ENCODE measurements at places on chromosomes 12 and 14. TPM values are rescaled to one million over a fixed set of nuclear protein-coding genes. Genes with fewer than 3 reads are reported as not detected.

DNA sequence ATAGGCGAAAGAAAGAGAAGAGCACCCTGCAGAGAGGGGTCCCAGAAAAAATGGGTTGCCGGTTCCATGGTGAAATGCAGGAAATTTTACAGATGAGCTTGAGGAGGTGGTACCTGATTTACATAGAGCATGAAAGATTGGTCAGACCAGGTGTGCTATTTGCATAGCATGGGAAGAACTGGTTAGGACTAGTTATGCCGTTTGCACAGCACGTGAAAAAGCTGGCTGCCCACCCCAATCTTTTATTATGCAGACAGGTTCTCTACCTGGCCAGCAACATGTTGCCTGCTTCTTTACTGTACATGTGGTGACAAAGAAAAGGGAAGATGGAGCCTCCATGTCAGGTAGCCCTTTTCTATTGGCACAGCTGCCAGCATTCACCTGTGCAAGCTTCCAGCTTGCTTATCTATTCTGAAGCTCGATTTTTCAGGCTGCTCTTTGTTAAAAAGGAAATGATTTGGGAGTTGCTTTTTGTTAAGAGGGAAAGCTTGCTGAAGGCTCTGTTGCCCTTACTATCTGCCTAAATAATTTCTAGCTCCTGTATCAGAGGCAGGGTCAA is 62.9 kb upstream of the ELK3 start:
- H3K27me3 ChIP-seq = peaks cover 20% of the 10 kb centered on the region
- no peak for DNase-seq
- H3K4me1 ChIP-seq = peaks cover 21% of the 10 kb centered on the region
- no peaks in the 10 kb centered on the region for H3K36me3 ChIP-seq
- H3K27ac ChIP-seq = no peak overlapping the region

- H3K4me3 ChIP-seq = no peak overlapping the region
- no peaks in the 10 kb centered on the region for H3K27me3 ChIP-seq
These were observed 33.6 kb downstream of the HMGA2 start for GRCh38 chr12:65857840-65858239.

TPH2 gene
- not detected for total RNA-seq

DNA sequence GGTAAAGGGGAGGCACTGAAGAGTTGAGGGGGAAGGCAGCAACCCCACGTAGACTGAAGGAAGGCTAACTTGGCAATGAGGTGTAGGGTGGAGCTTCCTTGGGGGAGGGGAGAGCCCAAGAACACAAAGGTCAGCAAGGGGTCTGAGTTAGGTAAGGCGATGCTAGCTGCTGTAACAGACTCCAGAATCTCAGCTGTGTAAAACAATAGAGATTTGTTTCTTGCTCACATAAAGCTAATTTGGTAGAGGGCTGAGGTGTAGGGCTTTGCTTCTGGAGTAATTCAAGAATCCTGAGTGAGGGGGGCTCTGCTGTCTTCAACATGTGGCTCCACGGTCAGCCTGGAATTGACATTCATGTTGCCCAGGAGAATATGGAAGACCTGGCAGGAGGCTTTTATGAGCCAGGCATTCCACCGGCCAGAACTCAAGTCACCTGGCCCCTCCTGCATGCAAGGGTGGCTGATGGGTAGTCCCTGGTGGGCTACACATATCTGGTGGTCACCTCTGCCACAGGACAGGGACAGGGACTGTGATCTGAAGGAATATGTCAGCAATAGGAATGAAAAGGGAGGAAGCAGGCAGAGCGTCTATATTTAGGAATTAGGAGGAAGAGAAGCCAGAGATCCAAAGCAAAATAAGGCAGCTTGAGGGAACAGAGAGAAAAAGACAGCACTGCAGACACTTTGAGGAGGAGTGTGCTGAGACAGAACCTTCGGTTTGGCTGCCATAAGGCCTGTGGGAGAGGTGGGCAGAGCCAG is 153.7 kb downstream of the ZFP36L1 start:
- no peak overlapping the region for H3K4me3 ChIP-seq
- no peaks in the 10 kb centered on the region for H3K27me3 ChIP-seq
- peaks cover 39% of the 10 kb centered on the region for H3K4me1 ChIP-seq
- no peak for DNase-seq

FIGNL2 gene
- total RNA-seq = 0.30 TPM
